ENCODE measurements at places on chromosomes 16 and 17.

GRCh38 chr17:62030264-62030663, 34.8 kb downstream of the MED13 start:
- DNase-seq, result no peak

DNA sequence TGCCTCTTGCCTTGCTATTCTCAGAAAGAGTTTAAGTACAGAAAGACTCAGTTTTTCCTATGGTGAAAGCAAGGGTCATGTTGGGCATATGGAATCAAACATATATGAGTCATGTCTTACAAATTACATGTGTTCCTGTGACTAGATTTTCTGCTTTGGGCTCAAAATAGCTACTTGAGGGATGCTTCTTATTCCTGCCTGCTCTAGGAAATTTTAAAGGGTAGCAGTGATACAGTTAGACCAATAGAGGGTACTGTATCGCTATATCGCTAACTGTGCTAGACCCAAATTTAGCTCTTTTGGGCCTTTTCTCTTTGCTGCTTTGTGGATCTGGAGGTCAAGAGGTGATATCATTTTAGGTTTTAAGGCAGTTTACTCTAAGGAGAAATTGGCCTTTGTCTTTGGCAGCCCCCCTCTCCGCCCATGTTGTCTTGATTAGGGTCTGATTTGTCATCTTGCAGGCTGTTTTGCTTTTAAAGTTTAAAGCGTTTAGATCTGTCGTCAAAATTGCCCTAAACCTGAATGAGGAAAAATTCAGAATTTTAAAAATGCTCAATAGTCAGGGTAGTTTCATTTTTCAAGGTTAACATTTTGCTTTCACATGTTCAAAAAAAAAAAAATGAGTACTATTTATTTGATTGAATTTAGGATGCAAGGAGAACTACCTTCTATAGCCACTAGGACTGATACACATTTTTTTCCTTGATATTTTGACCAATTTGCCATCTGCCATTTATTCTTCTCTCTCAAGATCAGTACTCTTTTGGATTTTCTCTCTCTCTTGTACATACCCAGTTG, 8.8 kb downstream of the NFATC3 start:
- no peak for DNase-seq

DNA sequence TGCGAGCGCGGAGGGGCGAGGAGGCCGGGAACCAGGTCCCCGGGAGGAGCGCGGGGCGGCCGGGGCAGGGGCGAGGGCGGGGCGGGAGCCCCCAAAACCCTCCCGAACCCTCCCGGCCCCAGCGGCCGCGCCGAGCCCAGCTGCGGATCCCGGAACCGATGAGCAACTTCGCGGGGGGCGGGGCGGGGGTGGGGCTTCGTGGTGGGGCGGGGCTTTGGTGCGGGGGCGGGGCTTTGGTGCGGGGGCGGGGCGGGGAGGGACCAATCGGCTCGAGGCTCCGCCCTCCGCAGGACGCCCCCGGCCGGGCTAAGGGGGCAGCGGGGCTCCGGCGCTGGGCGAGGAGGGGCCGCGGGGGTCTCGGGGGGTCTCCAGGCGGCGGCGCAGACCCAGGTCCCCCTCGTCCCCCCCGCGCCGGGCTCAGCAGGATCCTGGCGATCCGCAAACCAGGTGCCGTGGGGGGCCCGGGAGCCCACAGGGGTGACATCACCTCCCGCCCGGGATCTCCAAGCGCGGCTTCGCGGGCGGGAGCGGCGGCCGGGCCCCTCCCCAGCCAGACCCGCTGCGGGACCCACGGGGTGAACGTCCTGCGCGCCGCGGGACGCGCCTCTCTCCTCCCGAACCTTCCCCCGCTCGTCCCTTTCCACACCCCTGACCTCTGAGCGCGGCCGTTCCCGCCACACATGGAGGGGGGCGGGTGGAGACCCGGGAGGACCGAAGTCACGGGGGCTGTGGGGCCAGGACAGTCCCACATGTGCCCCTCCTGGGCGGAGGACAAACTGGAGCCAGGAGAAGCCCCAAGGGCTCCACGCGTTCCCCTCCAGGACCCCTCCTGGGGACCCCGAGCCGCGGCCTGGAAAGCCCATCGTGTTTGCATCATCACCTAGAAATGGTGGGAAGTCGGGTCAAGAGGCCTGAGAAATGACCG, at the start of gene ABR:
Gene ABR, minus strand, starts transcription at position 164 of the 925 bp plus-strand sequence. CDS start 254 bp downstream, outside the sequence.
- peak; percentile 36 for DNase-seq

DNA sequence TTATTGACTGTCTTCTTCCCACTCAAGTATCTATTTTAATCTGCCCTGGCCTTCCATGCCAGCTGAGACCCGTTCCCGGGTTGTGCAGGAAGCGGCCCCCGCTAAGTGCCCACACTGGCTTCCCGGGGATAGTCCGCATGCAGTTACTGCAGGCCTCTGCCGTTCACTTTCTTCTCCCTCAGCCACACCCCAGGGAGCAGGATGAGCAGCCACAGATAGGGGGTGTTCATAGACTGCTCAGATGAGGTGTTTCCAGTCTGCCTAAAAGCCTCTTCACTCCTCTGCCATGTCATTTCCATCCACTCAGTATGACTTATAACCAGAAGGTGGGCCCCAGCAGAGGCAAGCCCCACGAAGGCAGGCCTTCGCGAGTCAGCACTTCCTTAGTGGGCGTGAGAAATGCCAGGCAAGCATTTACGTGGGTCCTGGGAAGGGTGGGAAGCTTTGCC, 7.7 kb downstream of the MED9 start:
- no peak for DNase-seq

- DNase-seq, result no peak
These were observed 3.4 kb downstream of the MYO18A start for GRCh38 chr17:29176558-29177351.

- no peak for DNase-seq
These were observed 242.5 kb downstream of the BCAS3 start for GRCh38 chr17:60920107-60920506.
